ENCODE measurements at places on chromosomes 11 and 22.

GRCh38 chr11:88631497-88631896, 294.0 kb upstream of the CTSC start:
- peak; percentile 58 for DNase-seq

- DNase-seq: peak; percentile 14
Measured at GRCh38 chr11:120912504-120912903, 111.4 kb upstream of the TBCEL start.

GRCh38 chr11:74615311-74615710, 22.9 kb downstream of the POLD3 start:
- DNase-seq: no peak

DNA sequence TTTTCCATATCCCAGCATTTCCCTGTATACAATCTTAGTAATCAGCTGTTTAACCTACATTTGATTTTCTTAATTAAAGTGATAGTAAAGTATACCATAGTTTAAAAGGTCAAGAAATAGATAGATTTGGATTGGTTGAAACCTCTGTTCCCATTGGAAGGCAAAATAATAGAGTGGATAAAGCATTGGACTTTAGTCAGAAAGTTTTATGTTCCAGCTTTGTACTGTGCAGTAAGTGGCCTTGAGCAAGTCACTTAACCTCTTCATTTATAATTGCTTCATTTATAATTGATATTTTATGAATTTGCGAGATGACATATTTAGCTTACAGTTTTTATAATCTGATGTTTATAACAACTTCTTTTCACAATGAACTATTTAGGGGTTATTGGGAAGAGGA, 3.6 kb downstream of the ZFP91 start:
- DNase-seq: no peak

- DNase-seq: peak; percentile 69
Measured at GRCh38 chr11:88402192-88402715, 64.7 kb upstream of the CTSC start.

- no peak for DNase-seq
Measured at GRCh38 chr11:1830322-1831223, 4.2 kb upstream of the SYT8 start.

DNA sequence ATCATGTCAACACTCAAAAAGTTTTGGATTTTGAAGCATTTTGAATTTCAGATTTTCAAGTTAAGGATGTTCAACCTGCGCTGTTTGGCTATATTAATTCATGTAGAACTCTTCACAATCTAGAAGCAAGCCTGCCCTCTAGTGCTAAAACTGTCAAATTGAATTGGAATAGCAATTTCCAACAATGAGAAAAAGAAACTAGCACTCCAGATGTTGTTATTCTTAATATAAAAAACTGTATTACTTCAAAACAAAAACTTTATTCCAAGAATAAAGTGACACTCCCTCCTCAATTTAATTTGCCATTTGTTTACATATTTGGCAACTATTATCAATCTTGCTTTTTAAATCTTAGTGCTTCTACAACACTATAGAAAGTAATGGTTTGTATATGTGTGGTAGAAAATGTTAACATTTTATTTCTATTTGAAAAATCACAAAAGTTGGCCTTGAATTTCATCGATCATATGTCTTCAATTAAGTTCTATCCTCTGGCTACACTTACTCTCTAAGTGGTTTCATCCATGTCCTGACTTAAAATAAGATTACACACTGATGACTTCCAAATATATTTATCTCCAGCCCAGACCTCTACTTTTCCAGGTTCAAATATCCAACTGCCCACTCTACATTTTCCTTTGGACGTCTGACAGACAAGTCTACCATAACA, 36.6 kb downstream of the DCUN1D5 start:
- peak; percentile 30 for DNase-seq

- peak; percentile 67 for DNase-seq
Measured at GRCh38 chr11:128905345-128906184, 14.4 kb downstream of the KCNJ5 start.

- DNase-seq: no peak
Measured at GRCh38 chr22:20107471-20107901, 8.4 kb upstream of the RANBP1 start.

DNA sequence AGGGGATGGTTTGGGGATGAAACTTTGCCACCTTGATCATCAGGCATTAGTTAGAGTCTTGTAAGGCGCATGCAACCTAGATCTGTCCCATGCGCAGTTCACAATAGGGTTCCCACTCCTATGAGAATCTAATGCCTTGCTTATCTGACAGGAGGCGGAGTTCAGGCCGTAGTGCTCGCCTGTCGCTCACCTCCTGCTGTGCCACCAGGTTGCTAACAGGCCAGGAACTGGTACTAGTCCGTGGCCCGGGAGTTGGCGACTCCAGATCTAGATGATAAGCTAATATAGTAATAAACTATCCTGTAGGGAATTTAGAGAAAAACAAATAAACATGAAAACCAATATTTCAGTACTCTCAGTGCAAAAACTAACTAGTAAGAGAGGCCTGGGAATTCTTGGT, 155.4 kb upstream of the ANO5 start:
- DNase-seq: no peak

DNA sequence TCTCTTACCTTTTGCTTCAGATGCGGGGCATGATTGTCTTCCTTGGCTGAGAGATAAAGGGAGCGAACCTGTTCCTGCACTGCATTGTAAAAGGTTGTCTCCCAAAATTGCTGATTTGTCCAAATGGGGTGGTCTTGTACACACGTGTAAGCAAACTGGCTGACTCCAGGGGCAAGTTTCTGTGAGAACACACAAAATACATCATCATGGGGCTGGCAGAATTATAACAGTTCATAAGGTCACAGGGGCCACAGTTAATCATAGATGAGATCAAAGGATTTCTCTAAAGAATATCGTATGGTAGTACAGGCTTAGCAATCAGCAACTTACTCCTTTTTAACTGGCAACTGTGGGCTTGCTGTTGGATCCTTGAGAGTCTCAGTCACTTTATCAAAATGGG, 194.3 kb downstream of the SWAP70 start:
- no peak for DNase-seq

- peak; percentile 49 for DNase-seq
Measured at GRCh38 chr22:24803064-24803542, 2.9 kb upstream of the SGSM1 start.

DNA sequence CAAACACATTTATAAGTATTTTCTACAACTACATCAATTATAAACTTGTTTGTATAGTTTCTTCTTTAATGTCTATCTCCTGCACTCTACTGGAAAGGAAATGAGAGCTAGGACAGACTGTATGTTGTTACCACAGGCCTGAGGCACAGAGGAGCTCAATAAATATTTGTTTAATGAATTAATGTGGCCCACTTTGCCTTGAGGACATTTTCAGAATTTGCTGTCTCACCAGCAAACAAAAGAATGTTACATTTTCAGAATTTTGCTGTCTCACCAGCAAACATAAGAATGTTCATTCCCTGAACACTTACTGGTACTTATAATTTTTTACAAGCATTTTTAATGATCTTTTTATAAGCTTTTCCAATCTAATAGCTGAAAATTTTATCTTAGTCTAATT, 41.9 kb upstream of the WNT7B start:
- DNase-seq: no peak

DNA sequence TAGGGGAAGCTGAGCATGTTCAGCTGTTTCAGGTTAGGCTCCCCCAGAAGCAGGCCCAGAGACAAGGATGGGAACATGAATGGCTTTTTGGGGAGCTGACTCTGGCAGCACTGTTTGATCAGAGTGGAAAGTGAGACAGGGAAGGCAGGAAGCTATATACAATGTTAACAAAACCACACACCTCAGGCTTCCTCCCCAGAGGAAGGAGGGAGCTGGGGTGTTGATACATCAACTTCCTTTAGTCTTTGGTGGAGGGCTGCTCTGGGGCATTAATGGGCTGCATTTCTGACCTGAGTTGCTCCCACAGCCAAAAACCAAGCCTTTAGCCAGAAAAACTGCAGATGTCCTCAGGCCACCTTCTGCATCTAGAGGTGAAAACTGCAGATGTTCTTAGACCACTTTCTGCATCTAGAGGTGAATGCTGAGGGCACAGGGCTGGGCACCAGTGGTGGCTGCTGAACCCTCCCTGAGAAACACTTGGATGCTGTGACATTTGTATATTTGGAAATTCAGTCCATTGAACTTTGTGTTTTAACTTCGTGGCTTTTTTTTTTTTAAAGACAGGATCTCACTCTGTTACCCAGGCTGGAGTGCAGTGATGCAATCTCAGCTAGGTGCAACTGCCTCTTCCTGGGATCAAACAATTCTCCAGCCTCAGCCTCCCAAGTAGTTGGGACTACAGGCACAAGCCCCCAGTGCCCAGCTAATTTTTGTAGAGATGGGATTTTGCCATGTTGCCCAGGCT, 49.9 kb downstream of the KIAA1671 start:
- DNase-seq: no peak

- DNase-seq: no peak
Measured at GRCh38 chr22:43998679-43999264, 25.3 kb upstream of the PARVB start.

DNA sequence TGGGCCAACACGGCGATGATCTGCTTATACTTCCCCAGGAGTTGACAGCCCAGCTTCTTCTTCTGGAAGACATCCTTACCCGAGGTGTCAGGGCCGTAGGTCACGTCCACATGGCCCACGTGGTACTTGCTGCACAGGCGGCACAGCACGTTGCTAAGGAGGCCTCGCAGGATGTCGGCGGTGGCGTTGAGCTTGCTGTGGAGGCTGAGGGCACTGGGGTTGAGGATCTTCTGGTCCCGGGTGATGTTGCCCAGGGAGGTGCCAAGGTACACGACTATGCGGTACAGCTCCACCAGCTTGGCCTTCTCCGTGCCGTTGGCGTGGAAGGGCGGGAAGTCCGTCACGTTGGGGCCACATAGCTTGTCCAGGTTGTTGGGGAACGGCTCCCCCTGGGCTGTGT, 2.9 kb downstream of the LIF start:
- no peak for DNase-seq

- no peak for DNase-seq
Measured at GRCh38 chr11:78429209-78429608, 11.6 kb upstream of the GAB2 start.

- DNase-seq: no peak
Measured at GRCh38 chr22:23850136-23850611, 7.5 kb upstream of the SLC2A11 start.

- DNase-seq: peak; percentile 96
Measured at GRCh38 chr22:18031695-18032454, 7.5 kb upstream of the MICAL3 start.

DNA sequence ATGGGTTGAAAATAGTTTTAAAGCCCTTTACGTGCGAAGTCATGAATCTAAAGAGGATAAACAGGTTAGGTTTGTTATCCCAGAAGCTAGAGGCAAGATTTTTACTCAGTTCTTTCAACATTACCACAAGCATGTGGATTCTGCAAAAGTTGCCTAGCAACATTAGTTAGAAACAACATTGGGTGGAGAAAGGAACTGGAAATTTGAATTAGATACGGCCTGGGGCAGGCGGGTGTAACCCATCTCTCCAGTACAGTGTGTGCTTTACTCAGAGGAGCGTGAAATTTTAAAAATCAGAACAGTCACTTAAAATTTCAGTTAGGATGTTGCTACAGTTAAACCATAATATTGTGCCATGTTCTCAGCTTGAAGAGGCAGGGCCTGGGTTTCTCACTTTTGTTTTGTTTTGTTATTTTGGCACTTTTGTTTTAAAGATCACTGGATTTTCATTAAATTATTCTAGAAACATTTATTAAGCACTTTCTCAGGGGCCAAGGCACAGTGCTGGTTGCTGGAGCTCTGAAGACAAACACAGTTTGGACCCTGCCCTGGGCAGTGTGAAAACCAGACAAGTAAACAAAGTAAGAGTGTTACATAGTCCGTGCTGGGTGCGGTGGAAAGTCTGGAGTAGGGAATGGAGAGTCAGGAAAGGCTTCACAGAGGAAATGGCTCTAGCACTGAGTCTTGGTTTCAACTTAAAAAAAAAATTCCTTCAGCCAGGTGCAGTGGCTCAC, 4.4 kb upstream of the WEE1 start:
- DNase-seq: peak; percentile 84

- peak; percentile 98 for DNase-seq
Measured at GRCh38 chr11:73308961-73309919, 1.2 kb downstream of the ARHGEF17 start.

DNA sequence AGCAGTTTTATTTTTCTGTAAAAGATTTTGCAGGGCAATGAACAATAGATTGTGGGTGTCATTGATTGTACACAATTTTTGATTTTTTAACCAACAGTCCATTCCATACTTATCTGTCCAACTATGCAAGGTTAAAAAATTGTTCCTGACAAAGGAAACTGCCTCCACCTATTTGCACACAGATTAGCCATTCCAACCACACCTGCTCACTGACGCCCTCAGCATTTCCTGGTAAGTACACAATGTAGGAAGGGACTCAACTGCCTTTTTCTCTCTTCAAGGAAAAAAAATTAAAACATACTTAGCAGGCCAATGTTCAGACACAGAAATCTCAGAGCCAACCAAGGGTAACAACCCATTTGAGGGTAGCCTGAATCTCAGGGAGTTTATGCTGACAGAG, 4.3 kb upstream of the FUT4 start:
- no peak for DNase-seq

All from foreskin fibroblast (primary cell).